ENCODE measurements at places on chromosomes 13 and 19.

GRCh38 chr13:79393564-79394249 is 12.3 kb downstream of the RBM26 start:
- DNase-seq: no peak

DNA sequence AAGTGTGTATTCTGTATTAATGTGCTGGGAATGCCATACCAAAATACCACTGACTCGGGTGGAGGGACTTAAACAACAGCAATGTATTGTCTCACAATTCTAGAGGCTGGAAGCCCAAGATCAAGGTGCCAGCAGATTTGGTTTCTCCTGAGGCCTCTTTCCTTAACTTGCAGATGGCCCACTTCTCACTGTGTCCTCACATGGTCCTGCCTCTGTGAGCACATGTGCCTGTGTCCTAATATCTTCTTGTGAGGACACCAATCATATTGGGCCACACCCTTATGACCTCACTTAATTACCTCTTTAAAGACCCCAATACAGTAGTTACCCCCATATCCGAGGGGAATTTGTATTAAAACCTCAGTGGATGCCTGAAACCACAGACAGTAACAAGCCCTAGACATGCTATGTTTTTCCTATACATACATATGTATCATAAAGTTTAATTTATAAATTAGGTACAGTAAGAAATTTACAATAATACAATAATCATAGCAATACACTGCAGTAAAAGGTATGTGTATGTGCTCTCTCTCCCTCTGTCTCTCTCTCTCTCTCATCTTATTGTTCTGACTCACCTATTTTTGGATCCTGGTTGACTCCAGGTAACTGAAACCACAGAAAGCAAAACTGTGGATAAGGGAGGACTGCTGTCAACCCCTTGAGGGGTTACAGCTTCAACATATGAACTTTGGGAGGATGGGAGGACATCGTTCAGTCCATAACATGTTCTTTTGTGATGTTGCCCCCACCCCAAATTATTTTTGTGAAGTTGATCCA is 174.3 kb downstream of the IRS2 start:
- DNase-seq: no peak

GRCh38 chr19:934197-934840 is 8.5 kb downstream of the ARID3A start:
- no peak for DNase-seq

DNA sequence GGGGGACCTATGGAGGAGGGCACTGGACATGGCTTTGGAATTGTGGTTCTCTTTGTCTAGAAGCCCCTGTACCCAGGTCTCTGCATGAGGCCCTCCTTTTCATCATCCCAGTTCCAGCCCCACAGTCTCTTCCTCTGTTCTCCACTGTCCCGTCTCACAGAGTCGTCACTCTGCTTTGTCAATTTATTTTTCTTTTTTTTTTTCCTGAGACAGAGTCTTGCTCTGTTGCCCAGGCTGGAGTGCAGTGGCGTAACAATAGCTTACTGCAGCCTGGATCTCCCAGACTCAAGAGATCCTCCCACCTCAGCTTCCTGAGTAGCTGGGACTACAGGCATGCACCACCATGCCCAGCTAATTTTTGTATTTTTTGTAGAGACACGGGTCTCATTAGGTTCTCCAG is 619 bp upstream of the EXOC3L2 start:
- no peak for DNase-seq

DNA sequence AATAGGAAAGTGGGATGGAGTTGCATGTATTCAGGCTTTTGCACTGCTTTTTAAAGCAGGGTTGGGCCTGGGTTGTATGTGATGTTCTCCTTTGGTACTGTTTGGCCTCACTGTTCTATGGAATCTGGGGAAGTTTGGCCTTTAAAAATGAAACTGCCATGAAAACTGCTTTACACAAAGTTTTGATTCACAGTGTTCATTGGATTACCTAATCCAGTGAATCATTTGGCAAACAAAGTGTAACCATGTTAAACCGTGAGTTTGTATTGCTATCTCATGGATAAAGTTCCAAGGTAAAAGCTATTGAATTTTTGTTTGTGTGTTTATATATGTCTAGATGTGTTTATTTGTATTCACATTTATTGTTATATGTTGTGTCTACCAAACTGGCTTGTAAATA is 1658.6 kb downstream of the OLFM4 start:
- no peak for DNase-seq

GRCh38 chr13:22468045-22468444 is 712.7 kb upstream of the SGCG start:
- no peak for DNase-seq

- no peak for DNase-seq
These were observed 5.9 kb downstream of the CD37 start for GRCh38 chr19:49340865-49341718.

GRCh38 chr13:113576597-113576996 is 8.0 kb upstream of the TFDP1 start:
- DNase-seq: no peak

GRCh38 chr19:16094360-16095070 is 17.2 kb upstream of the RAB8A start:
- no peak for DNase-seq

DNA sequence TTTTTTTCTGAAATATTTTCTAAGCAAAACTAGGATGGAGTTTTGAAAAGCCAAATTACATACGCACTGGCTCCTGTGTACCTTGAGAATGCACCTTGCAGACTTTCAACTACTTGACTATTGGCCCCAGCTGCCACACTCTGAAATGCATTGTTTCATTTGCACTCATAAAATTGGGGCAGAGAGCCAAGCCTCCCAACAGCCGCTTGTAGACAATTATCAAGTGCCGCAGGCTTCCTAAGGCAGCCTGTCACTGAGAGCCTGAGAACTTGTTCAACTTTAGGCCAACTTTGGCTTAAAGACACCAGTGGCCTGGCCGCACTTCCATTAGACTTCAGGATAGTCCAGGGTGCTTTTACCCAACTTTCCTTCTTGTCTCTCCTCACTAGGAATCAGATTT is 115.7 kb upstream of the STARD13 start:
- no peak for DNase-seq

GRCh38 chr19:14114854-14115253 is 2.7 kb downstream of the PRKACA start:
- DNase-seq: peak; percentile 62

DNA sequence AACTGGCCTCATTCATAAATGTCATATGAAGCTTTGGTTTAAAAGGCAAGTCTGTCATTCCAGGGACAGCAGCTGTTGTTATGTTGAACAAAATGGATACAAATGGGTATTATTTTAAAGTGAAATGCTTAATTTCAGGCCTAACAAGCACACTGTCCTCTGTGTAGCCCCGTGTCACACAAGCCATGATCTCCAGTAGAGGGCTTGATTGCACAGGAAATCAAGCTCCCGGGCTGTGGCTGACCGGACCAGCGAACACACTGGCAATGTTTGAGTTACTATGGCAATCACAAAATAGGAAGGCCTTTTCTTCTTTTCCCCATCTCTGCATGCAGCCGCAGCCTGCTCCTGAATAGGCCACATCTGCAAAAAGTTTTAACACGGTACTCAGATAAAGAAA is 64.0 kb upstream of the GSX1 start:
- no peak for DNase-seq

- DNase-seq: no peak
These were observed 95.1 kb downstream of the NUFIP1 start for GRCh38 chr13:44894001-44894770.

- no peak for DNase-seq
These were observed 2.0 kb downstream of the DNAJC3 start for GRCh38 chr13:95678967-95679366.

GRCh38 chr13:81721400-81721799 is 1380.5 kb upstream of the SPRY2 start:
- no peak for DNase-seq

GRCh38 chr19:7224995-7225394 is 69.2 kb downstream of the INSR start:
- no peak for DNase-seq

DNA sequence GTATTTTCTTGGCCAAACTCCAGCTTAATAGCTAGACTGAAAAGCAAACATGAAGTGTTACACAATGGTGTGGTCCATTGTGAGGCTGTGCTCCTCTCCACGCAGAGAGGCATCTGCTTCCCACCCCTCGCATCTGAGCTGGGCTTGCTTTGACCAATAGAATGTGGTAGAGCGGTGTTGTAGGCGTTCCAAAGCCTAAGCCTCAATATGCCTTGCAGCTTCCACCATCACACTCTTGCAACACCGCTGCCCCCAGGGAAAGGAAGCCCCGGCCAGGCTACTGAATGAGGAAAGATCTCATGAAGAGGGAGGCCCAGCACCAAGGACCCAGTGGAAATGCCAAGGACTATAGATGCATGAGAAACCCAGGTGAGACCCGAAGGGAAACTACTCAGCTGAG is 9.4 kb downstream of the FLT1 start:
- DNase-seq: no peak

DNA sequence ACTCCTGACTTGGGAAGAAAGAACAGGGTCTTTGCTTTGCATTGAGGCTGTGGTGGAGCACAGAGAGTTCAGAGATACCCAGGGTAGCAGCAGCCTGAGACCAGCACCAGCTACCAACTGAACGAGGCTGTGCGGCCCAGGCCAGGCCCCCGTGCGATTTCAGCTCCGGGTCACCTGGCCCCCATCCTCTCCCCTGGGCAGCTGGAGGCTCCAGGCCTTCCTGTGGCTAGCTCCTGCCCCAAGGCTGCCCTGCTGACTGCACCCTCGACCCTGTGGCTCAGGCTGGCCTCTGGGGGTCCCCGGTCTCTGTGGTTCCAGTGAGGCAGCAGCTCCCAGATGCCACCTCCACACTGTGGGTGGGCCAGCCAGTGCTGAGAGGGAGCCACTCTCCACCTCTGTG is 52.8 kb downstream of the MCF2L start:
- DNase-seq: no peak

- no peak for DNase-seq
These were observed 10.6 kb upstream of the MTRF1 start for GRCh38 chr13:41273831-41274441.

- no peak for DNase-seq
These were observed 219.1 kb upstream of the NBEA start for GRCh38 chr13:34722922-34723321.

DNA sequence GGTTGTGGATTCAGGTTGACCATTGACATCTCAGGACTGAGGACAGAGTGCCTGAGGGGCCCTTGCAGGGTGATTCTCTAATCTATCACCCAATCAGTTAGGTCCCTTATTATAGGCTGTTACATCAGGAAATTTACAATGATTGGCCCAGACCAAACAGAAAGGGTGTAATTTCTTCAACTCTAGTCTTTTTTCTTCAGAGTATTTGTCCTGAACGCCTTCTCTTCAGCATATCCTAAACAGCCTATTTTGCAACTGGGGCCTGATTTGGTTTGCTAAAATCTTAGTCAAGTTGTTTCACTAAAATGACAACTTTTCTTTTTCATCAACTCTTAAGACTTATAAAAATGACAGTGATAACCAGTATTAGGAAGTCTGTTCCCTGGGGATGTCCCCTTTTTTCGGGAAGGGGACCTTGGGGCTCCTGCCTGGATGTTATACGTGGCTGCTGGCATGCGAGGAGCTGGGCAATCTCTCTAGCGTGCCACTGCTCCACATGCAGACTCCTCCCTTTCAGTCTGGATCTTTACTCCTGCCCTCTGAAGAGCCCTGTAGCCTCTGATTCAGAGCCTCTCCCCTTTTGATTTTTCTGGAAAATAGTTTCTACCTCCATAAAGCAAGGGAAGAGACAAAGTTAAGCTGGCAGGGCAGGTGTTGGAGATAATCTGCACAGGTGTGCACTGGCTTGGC is 19.6 kb upstream of the GTF2F2 start:
- no peak for DNase-seq

GRCh38 chr13:23411706-23412105 is 21.8 kb downstream of the SACS start:
- no peak for DNase-seq

GRCh38 chr13:110801044-110801443 is 87.5 kb downstream of the ING1 start:
- no peak for DNase-seq

DNA sequence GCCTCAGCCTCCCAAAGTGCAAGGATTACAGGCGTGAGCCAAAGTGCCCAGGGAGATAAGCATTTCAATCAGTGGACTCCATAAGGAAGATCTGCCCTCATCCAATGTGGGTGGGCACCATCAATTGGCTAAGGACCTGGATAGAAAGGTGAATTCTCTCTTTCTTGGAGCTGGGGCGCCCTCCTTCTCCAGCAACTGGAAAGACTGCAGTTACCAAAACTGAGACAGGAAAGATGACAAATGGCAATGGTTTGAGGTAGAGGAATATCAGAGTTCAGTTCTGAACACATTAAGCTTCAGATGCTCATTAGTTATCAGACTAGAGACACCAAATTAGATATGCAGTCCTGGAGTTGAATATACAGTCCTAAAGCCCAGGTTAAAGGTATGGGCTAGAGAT is 10.5 kb upstream of the ELF1 start:
- DNase-seq: peak; percentile 10

DNA sequence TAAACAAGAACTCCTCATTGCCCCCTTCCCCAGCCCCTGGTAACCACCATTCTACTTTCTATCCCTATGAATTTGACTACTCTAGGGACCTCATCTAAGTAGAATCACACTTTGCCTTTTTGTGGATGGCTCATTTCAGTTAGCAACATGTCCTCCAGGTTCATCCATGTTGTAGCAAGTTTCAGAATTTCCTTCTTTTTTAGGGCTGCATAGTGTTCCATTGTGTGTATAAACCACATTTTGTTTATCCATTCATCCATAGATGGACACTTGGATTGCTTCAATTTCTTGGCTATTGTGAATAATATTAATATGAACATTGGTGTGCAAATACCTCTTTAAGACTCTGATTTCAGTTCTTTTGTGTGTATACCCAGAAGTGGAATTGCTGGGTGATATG is 4.8 kb upstream of the DHRS12 start:
- no peak for DNase-seq

- DNase-seq: peak; percentile 56
These were observed 581 bp downstream of the CALR start for GRCh38 chr19:12938779-12939601.

- DNase-seq: no peak
These were observed 122.1 kb upstream of the GPR12 start for GRCh38 chr13:26882731-26883130.

GRCh38 chr13:101565317-101565716 is 112.8 kb downstream of the ITGBL1 start:
- no peak for DNase-seq

GRCh38 chr13:49098198-49098597 is 121.9 kb upstream of the MLNR start:
- DNase-seq: no peak

DNA sequence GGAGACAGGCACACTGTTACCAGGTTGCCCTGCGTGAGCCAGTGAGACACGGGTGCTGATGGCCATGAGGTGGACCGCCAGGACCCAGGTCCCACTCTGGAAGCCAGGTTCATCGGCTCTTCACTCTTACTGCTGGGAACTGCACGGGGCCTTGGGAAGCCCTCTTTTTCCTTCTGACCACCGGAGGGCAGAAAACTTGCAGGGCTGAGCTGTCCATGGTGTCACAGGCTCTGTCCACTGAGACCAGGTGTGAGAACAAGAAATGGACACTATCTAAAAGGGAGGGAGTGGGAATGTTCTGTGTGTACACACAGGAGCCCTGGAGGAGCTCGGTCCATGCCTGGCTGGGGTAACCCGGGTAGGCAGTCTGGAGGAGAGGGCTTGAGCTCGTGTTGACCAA is 93.4 kb downstream of the UQCRFS1 start:
- no peak for DNase-seq

GRCh38 chr13:30004204-30004603 is 153.8 kb upstream of the UBL3 start:
- no peak for DNase-seq

GRCh38 chr19:18587561-18587960 is 1.0 kb upstream of the REX1BD start:
- DNase-seq: no peak

GRCh38 chr19:45146741-45147205 is 14.0 kb downstream of the NKPD1 start:
- DNase-seq: no peak

Measured in stimulated activated CD4-positive, alpha-beta T cell treated with anti-CD3 and anti-CD28 coated beads, Interleukin-2, amount 100 ng/mL, for 24 hours (primary cell).